Panc1 (cell line): ENCODE measurements at places on chromosomes 1 and 21.

DNA sequence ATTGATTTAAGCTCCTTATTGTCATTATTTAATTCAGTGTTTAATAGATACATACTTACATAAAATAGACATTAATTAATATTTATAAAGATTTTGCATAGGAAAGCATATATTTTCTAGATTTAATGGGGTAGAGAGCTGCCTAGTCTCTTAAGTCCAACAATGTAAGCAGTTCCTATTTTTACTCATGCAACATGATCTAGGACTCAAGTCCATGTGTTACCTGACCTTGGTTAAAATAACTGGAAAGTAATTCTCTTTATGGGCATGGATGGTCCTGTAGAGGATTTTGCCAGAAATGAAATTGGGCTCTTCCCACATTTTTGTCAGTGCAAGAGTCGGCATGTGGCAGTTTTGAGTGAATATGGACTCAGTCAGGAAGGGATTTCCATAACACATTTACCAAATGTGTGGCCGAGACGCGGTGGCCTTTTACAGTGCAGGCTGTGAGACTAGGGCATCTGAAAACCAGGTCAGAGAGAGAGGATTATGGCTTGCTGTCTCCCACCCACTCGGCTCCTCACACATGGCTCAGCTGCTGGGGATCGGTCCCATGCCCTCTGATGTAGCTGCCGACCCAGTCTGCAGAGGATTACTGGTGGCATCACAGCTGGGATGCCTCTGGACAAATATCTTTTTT, 6.2 kb upstream of the KIF1B start:
- H3K4me1 ChIP-seq: peaks cover under 1% of the 10 kb centered on the region; the same call in 1 of the 2 replicates
- H3K27me3 ChIP-seq: no peaks in the 10 kb centered on the region
- DNase-seq: no peak
- no peaks in the 10 kb centered on the region for H3K36me3 ChIP-seq
- H3K27ac ChIP-seq: no peak overlapping the region

DNA sequence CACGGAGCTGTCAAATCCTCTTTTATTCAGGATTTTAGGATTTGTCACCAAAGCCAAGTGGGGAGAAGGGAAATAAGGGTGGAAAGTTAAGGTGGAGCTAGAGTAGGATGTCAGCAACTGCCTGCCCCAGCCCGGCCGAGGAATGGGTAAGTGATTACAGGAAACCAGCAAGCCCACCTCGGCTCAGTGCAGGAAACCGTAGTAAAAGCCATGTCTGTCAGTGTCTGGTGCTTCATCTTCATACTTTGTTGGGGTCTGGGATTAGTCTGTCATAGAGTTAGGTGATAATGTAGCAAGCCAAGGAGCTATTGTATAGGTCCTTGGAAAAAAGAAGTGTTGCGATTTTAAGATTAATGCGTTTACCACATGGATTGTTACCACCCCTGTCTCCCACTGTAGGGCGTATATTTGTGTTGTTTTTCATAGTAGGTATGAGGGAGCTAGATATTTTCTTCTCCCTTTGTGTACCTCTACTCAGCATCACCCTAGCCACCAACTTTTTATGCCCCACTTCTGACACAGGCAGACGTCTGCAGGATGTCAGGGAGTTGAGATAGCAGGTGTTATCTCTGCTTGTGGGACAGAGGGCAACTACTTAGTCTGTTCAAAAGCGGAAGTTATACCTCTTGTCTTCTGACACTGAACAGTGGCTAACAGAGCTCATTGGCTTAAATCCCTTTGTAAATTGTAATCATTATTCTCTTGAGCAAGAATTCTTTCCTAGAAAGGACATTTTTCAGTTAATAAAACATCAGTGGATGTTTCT, 253.7 kb downstream of the HHAT start:
- no peak for DNase-seq
- no peaks in the 10 kb centered on the region for H3K4me1 ChIP-seq
- H3K36me3 ChIP-seq: no peaks in the 10 kb centered on the region
- H3K4me3 ChIP-seq: no peak overlapping the region
- no peak overlapping the region for H3K27ac ChIP-seq

GRCh38 chr1:9179463-9180110, 50.7 kb upstream of the GPR157 start:
- no peak for DNase-seq
- peaks cover 26% of the 10 kb centered on the region for H3K4me1 ChIP-seq
- peak overlapping the region; percentile 61; the same call in 1 of the 2 replicates for H3K4me3 ChIP-seq
- H3K36me3 ChIP-seq: no peaks in the 10 kb centered on the region; the same call in 1 of the 2 replicates
- no peaks in the 10 kb centered on the region for H3K27me3 ChIP-seq
- peak overlapping the region; percentile 70 for H3K27ac ChIP-seq

- no peak overlapping the region for H3K4me3 ChIP-seq
- H3K27ac ChIP-seq: no peak overlapping the region
- no peak for DNase-seq
- no peaks in the 10 kb centered on the region for H3K36me3 ChIP-seq
- H3K27me3 ChIP-seq: no peaks in the 10 kb centered on the region; the same call in 1 of the 2 replicates
Measured at GRCh38 chr1:50275566-50275965, 147.7 kb downstream of the DMRTA2 start.

DNA sequence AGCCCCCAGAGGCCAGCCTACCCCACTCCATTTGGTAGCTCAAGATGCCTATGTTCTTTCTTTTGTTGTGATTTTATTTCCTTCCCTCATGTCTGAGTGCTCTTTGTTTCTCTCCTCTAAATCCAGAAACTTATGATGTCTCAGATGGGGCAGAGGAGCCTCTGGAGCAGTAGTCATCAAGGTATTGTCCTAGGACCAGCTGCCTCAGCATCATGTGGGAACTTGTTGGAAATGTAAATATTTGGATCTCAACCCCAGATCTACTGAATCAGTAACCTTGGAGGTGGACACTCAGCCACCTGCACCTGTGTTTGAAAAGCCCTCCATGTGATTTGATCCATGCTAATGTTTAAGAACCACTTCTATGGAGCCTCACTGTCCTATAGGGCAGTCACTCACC, 593.1 kb upstream of the PLXNA2 start:
- DNase-seq: no peak
- H3K27ac ChIP-seq: no peak overlapping the region
- no peaks in the 10 kb centered on the region for H3K4me1 ChIP-seq
- no peaks in the 10 kb centered on the region for H3K36me3 ChIP-seq
- H3K27me3 ChIP-seq: no peaks in the 10 kb centered on the region

DNA sequence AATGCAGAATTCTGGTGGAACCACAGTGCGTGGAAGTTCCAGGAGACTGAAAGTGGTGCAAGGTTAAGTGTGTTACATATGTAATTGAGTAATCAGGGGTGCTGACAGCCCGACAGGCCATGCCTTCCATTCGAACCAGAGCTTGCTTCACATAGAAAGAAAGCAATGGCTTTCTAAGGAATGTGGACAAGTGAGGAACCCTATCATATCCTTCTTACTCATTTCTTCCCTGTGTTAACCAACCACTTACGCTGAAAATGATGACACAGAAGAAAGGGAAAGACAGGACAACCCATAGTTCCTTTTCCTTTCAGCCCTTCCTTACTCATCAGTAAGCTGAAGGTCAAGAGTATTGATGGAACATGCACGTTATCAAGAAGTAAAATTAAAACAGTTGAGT, 48.1 kb upstream of the KCNA3 start:
- H3K27me3 ChIP-seq: no peaks in the 10 kb centered on the region
- DNase-seq: no peak
- H3K4me1 ChIP-seq: no peaks in the 10 kb centered on the region
- H3K4me3 ChIP-seq: no peak overlapping the region
- H3K36me3 ChIP-seq: no peaks in the 10 kb centered on the region
- no peak overlapping the region for H3K27ac ChIP-seq

- no peaks in the 10 kb centered on the region for H3K36me3 ChIP-seq
- DNase-seq: no peak
- no peak overlapping the region for H3K27ac ChIP-seq
- peaks cover 2% of the 10 kb centered on the region for H3K27me3 ChIP-seq
- H3K4me1 ChIP-seq: no peaks in the 10 kb centered on the region
- H3K4me3 ChIP-seq: no peak overlapping the region
Measured at GRCh38 chr1:42047508-42047880, 105.7 kb upstream of the GUCA2B start.

- no peaks in the 10 kb centered on the region for H3K36me3 ChIP-seq
- H3K27ac ChIP-seq: no peak overlapping the region
- H3K27me3 ChIP-seq: no peaks in the 10 kb centered on the region
- H3K4me1 ChIP-seq: no peaks in the 10 kb centered on the region
- no peak overlapping the region for H3K4me3 ChIP-seq
Measured at GRCh38 chr1:83626603-83627002, 372.3 kb downstream of the TTLL7 start.

DNA sequence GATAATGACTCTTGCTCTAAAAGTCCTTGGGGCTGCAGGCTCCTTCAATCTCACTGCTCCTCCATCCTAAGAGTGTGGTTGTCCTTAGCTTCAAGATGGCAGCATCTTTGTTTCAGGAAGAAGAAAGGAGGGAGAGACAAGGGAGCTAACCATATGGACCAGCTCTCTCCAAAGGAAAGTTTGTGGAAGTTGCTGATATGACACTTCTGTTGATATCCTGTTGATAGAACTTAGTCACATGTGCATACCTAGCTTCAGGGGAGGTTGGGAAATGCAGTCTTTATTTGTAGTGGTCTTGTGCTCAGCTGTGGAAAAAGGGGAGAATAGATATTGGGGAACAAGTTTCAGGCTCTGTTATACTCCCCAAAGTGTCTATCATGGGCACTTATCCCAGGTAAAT, 186.9 kb downstream of the GIPC2 start:
- no peak overlapping the region for H3K4me3 ChIP-seq
- no peaks in the 10 kb centered on the region for H3K4me1 ChIP-seq
- no peak overlapping the region for H3K27ac ChIP-seq

- H3K36me3 ChIP-seq: no peaks in the 10 kb centered on the region
- no peak overlapping the region for H3K4me3 ChIP-seq
- peaks cover 22% of the 10 kb centered on the region for H3K4me1 ChIP-seq
Measured at GRCh38 chr1:172137703-172138454, 282.6 kb upstream of the C1orf105 start.

DNA sequence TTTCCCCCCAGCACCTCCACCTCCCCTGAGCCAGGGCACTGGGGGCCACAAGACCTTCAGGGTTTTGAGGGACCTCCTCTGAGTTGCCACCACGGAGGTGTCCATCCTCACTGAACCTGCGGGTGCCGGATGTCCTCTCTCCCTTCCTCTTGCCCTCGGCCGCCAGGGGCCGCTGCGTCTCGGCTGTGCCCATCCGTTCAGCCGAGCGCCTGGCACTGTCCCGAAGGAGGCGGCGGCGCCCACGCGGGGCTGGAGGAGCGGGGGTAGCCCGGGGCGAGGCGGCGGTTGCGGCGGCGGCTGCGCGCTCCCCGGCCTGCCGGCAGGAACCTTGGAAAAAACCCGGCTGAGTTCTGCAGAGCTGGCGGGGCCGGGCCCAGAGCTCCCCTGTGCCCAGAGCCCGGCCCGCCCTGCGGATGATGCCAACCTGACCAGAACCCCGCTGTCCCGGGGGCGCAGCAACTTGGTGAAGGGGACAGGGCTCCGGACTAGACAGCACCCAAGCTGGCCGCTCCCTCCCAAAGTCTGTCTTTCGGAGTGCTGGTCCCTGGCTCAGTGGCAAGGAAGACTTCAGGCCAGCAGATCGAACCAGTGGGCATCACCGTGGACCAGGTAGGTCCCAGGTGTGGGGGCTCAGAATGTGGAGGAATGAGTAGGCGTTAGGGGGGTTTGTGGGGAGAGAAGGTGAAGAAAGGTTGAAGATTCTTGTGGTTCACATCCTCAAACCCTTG, 3.7 kb upstream of the PPM1J start:
- no peak for DNase-seq
- H3K27me3 ChIP-seq: no peaks in the 10 kb centered on the region
- H3K4me3 ChIP-seq: no peak overlapping the region; the same call in 1 of the 2 replicates
- H3K27ac ChIP-seq: no peak overlapping the region

DNA sequence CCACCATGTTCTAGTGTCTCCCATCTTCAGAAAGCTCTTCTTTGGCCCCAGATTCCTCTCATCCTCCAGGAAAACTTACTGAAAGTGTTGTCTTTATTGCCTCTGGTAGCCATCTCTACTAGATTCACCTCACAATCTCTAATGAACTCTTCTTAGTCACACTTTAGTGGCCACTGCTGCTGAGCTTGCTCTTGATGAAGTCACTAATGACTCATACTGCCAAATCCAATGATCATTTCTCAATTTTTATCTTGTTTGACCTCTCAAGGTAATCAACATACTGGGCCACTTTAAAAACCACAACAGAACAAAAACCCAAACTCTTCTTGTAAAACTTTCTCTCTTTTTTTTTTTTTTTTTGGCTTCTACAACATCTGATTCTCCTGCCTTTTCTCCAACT, 196.4 kb downstream of the LHX8 start:
- no peak overlapping the region for H3K4me3 ChIP-seq
- H3K27me3 ChIP-seq: no peaks in the 10 kb centered on the region
- H3K27ac ChIP-seq: no peak overlapping the region
- no peaks in the 10 kb centered on the region for H3K36me3 ChIP-seq

- no peaks in the 10 kb centered on the region for H3K36me3 ChIP-seq
- H3K27me3 ChIP-seq: no peaks in the 10 kb centered on the region; the same call in 1 of the 2 replicates
- H3K4me3 ChIP-seq: no peak overlapping the region
- H3K27ac ChIP-seq: no peak overlapping the region
Measured at GRCh38 chr21:32186804-32187203, 92.0 kb downstream of the MIS18A start.

GRCh38 chr1:165408518-165408917, 36.4 kb downstream of the RXRG start:
- H3K4me3 ChIP-seq: no peak overlapping the region
- H3K27ac ChIP-seq: no peak overlapping the region
- no peaks in the 10 kb centered on the region for H3K36me3 ChIP-seq
- H3K4me1 ChIP-seq: no peaks in the 10 kb centered on the region
- no peak for DNase-seq

- no peak overlapping the region for H3K4me3 ChIP-seq
- DNase-seq: no peak
- H3K27ac ChIP-seq: no peak overlapping the region
- no peaks in the 10 kb centered on the region for H3K27me3 ChIP-seq
- no peaks in the 10 kb centered on the region for H3K4me1 ChIP-seq
- no peaks in the 10 kb centered on the region for H3K36me3 ChIP-seq
Measured at GRCh38 chr1:29456685-29457435, 220.5 kb downstream of the PTPRU start.

DNA sequence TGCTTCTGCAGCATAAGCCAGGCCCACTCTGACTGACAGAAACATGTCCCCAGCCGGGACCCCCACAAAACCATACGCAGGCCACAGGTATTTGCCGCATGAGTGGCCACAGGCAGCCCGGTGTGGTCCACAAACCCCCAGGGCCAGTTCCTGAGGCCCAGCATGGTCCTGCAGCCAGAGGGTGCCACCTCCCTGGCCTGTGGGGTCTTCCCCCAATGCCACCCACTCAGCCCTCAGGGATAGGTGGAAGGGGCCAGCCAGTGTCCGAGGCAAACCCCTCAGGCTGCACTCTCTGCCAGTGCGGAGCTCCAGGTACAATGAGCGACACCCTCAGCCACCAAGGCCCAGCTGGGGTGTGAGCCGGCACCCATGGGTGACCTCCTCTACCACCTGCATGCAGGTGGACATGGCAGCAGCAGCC, 43.5 kb downstream of the UBE2G2 start:
- H3K4me1 ChIP-seq: no peaks in the 10 kb centered on the region
- no peak overlapping the region for H3K4me3 ChIP-seq
- no peak for DNase-seq
- H3K27ac ChIP-seq: no peak overlapping the region

GRCh38 chr1:32919811-32920733, 18.9 kb upstream of the TMEM54 start:
- H3K27me3 ChIP-seq: no peaks in the 10 kb centered on the region
- 0 out of 2 replicates have a peak, but pooled peaks cover 3% of the 10 kb centered on the region for H3K4me1 ChIP-seq
- H3K36me3 ChIP-seq: no peaks in the 10 kb centered on the region
- no peak for DNase-seq
- no peak overlapping the region for H3K27ac ChIP-seq
